ENCODE measurements at places on chromosomes 5 and 9.

DNA sequence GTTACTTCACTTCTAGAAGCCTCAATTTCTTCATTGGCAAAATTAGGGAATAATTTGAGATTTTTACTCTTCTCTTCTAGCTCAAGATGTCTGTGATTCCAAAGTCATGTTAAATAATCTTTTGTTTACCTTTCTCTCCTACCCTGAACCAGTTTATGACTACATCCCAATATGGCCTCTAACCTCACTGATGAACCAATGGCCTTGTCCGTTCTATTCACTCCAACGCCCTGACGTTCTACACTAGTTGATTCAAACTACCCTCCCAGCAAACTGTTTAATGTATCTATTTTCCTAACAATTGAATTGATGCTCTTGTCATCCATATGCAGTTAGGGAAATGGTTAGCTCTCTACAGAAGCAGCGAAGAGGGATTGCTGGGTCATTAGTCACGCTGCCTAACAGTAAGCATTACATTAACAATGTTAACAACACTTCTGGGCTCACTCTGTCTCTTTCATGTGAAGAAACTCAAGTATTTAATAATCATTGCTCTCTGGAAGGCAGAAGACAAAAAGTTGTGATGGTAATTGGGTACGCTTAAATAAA, 38.0 kb downstream of the RAPGEF1 start:
- no peak for DNase-seq

GRCh38 chr5:154179846-154180710, 10.5 kb upstream of the GALNT10 start:
- DNase-seq: no peak

DNA sequence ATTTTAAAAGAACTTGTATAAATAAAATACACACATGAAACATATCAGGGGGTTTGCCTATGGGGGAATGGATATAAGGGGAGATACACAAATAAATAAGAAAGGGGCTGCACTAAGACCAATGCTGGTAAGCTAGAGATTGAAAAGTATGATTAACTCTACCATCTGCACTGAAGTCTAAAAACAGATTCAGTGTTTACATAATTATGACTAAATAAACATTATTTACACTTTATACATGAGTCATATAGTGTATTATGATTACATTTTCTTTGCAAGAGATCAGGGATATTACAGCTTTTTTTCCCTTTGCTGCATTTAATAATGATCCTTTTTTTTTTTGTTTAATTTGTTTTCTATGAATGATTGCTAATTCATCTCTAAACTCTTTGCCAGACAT, 367.9 kb downstream of the TMEM38B start:
- no peak for DNase-seq

GRCh38 chr5:107104040-107104995, 566.4 kb downstream of the EFNA5 start:
- DNase-seq: no peak

DNA sequence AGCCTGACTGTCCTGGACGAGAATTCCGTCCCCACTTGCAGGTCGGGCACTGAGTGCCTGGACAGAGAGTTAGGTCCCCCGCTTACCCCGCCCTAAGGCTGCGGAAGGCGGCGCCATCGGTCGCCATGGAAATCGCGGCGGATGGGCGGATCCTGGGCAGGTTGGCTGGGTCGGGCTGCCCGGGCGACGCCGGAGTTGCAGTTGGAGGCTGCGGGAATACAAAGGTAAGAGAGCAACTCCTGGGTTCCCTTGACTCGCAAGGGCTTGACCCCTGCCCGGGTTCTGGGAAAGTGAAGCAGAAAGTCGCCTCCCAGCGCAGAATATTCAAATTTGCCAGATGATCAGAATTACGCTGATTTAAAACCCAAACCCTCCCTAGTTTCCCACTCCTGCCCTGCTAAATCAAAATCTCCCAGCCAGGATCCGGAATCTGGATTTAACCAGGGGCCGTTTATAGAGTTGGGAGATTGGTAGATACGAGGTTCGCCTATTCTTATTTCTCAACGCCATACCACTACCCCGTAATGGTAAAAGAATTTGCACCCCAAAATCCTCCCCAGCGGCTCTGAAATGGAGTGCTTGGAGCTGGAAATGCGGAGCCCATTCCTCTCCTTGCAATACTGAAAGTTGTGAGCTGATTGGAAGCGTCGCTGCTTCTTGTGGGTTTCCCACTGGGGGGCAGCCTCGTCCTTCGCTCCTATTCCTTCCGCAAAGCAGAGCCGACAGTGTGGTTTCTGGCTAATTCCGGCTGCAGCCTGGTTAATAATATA, 156.4 kb upstream of the RASEF start:
- DNase-seq: peak; percentile 88

DNA sequence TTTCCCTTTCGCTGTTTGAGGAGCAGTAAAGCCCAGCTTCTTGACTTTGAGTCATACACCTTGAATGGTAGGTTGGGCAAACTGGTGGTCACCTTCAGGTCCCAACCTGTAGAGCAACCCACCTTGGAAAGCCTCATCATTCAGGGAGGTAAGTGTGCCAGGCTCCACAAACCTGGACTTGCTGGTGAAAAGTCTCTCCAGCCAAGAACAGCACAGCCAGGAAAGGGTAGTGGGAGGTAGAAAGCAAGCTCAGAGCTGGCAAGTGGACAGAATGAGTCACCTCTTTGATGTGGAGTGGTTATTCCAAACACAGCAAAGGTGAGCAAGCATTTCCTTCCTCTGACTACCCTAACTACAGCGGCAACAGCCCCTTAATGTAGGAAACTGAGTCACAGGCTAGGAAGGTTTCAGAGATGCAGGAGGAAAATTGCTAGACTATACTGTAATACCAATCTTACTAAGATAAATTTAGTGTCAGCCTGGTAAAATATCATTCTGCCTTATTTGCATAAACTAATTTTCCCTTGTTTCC, 117.5 kb upstream of the MTAP start:
- DNase-seq: no peak

- DNase-seq: no peak
Observed at GRCh38 chr5:169606279-169606678, 22.7 kb downstream of the SPDL1 start.
